Activated gamma-delta T cell treated with Interleukin-2 at 50 U/mL for 16 hours (primary cell): ENCODE measurements at places on chromosomes 3 and 15.

DNA sequence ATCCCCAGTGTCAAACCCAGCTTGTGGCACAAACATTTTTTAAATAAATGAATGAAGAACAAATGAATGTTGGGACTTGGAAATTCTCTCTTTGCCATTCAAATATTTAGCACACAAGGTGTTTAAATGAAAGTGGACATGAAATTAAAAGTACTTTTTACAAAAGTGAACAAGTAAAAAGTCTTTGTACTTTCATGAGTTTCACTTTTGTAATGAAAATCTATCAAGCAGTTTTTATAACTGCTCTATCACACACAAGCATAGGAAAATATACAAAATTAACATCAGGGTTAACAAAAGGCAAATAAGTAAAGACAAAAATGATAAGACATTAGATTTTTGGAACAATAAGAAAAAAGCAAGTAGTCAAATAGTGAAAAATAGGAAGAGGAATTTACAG is 83.9 kb upstream of the ARL6 start:
- DNase-seq = no peak

DNA sequence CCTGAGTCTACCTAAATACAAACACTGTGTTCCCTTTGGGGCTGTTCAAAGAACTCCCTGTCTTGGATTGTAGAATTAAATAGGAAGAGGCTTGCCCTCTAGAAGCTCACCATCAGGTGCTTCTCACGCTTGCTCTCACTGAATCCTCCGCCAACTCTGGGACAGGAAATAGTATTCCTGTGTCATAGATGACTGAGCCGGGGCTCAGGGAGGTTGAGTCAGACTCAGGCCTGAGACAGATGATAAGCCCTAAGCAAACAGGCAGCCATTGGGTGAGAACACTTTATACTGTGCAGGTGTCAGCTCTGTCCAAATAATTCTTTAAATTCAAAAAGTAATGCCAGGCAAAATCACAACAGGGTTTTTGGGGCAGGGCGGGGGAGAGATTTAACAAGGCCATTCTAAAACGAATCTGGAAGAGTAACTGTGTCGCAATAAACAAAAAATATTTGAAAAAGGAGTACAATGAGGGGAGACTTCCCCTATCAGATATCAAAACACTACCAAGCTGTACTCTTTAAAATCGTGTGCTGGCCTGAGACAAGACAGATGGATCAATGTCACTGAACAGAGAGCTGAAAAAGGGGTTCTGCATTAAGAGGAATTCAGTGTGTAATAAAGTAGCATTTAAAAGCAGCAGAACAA is 59.0 kb downstream of the EPHB3 start:
- no peak for DNase-seq

DNA sequence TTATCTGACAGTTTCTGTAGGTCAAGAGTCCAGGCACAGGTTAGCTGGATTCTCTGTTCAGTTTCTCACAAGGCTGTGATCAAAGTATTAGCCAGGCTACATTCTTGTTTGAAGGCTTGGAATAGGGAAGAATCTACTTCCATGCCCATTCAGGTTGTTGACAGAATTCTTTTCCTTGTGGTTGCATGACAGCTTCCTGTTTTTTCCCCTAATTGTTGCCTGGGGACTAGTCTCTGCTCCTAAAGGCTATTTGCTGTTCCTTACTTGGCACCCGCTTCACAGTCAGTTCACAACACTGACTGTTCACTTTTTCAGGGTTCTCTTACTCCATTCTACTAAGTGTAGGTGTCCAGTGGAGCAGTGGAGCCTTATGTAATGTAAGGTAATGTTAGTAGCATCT is 115.4 kb upstream of the GBE1 start:
- no peak for DNase-seq

DNA sequence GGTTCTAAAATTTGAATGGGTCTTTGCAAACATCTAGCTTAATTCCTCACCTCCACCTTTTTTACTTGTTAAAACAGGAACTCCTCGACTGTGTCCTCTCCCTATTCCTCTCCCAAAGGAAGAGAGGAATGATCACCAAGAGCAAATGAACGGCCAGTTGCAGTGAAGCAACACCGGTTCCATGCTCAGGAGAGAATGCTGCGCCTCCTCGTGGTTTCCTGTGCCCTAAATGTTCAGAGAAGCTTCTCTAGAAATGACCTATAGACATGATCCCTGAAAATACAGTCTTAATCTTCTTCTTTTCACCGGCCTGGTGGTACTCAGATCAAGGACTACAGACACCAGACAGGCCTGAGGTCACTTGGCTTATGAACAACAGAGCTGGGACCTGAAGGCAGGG is 65.1 kb upstream of the GUCA1C start:
- no peak for DNase-seq

DNA sequence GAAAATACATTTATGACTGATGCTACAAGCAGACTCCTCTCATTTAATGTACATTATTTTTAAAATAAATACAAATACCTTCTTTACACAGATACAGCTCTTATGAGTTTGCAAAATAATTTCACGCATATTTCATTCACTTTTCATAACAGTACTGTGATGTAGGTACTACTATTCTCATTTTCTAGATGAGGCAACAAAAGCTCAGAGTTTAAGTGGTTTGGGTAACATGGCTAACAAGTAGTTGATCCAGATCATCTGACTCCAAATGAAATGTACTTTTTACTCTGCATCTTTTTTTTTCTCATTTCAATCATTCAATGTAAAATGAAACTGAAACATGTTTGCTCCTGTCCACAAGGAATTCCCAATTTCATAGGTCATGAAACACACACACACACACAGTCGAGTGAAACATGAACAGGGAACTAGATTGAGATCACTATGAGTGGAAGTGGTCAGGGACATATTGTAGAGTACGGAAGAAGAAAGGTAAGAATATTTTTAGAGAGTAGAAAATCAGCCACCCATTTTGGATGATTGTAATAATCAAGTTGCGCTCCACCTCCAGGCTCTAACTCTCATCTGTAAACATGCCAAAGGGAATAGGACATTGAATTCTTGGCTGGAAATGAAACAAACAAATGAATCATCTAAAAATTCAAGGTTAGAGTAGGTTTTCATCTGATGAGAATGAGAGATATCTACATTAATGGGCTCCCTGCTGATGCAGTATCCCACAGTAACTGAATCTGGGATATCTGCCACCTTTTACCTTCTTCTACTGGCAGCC is 92.4 kb downstream of the CLDN1 start:
- DNase-seq = no peak

DNA sequence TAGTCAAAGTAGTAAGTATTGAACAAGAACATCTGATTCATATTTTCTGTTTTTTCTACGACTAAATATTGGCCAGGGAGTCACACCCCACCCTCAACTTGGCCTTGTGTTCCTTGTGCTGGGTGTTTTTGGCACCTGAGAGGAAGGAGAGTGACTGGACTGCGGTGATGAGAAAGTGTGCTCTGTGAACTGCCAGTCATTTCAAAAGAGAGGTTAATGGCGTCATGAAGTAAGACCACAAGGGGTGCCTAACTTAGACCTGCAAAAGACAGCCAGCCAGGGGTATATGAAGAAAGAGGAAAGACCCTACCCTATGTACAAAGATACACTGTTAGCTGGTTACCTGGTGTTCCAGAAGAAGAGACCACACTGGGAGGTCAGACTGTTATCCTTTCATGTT is 58.4 kb upstream of the COL8A1 start:
- DNase-seq = no peak

DNA sequence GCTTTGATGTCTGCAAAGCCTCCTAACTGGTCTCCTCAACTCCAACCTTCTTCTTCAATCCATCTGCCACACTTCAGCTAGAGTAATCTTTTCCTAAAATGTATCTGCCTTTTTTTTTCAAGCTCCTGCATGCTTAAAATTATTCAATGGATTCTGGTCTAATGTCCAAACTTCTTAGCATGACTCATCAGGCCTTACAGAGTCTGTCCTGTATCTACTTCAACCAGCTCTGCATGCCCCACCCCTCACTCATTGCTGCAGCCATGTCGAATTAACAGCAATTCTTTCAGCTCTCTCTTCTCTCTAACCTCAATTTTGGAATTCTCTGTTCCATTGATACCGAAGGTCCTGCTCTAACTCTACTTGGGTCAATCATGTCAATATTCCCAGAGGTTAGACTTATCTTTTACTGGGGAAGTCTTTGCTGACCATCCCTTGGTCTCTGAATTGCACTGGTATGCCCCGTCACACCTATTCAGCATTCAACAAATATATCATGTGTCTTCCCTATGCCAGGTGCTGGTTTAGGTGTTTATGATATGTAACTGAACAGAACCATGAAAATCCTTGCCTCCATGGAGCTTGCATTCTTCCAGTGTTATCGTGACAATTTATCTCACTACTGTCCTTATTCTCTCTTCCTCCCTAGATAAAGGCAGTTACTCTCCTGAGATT is 88.5 kb upstream of the NANOGP8 start:
- no peak for DNase-seq

GRCh38 chr15:27820232-27820631 is 278.9 kb downstream of the OCA2 start:
- DNase-seq = no peak

DNA sequence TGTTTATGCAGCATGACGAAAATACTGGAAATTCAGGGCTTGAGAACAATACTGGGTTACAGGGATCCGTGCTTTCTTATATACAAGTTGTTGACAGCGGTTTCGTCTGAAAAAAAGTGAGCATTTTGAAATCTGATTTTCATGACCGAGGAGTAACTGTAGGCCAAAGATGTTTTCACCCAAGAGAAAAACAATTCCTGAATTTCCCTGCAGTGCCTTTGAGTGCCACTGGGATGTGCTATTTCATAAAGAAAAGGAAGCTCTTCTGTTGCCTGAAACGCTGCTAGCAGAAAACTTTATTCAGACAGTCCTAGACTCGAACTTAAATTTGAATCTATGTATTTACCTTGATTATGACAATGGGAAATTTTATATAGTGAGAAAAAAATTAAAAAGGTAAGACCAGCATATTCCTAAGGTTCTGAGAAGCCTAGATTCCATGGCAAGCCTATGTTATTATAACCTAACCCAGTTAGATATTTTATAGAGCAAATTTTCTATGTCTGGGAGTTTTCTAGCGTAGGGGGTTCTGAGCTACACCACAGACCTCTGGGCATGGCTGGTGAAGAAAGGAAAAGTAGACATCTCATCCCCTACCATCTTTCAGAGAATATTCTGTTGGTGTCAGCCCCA is 30.2 kb downstream of the KCNAB1 start:
- DNase-seq = peak; percentile 26

GRCh38 chr3:149198611-149199010 is 23.0 kb downstream of the CP start:
- no peak for DNase-seq

GRCh38 chr3:187748050-187748481 is 2.8 kb upstream of the BCL6 start:
- peak; percentile 88 for DNase-seq

- DNase-seq = no peak
These were observed 44.1 kb upstream of the UMPS start for GRCh38 chr3:124686028-124686670.

DNA sequence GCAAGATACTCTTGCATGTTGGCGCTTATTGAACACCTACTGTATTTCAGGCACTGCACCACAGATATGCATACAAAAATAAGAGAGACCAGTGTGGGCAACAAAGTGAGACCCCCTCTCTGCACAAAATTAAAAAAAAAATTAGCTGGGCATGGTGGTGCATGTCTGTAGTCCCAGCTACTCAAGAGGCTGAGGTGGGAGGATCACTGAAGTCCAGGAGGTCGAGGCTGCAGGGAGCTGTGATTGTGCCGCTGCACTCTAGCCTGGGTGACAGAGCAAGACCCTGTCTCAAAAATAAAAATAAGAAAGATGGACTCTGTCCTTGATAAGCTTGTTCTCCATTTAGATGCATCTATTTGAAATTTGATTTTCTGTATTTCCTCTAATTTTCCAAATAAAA is 20.8 kb downstream of the FEM1B start:
- DNase-seq = no peak

DNA sequence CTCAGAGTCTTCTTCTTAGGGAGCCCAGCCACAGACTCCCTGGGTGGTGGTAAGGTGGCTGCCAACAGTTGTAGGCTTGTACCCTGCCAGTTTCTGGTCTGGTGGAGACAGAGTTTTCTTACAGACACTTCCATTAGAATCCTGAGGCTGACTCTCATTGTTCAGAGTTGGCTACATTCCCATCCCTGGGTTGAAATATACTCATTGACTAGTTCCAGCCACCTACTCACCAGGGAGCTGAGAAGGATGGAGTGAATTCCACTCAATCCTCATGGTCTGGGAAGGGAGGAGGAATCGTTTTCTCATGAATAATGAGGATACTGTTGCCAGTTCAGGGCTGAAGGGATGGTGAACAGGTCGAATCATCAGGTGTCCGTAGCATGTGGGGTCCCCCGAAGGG is 226.5 kb upstream of the PROK2 start:
- DNase-seq = no peak

DNA sequence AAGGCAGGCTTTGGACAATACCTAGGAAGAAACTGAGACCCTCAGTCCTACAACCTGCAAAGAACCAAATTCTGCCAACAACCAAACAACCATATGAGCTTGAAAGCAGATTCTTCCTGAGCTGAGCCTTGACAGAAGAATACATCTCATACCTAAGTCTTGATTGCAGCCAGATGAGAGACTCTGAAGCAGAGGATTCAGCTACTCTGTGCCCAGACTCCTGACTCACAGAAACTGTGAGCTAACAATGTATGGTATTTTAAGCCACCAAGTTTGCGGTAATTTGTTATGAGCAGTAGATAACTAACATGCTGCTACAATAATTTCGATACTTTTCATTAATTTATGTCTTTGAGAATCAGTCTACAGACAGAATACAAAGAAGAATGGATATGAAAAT is 325.1 kb upstream of the CBLB start:
- no peak for DNase-seq

DNA sequence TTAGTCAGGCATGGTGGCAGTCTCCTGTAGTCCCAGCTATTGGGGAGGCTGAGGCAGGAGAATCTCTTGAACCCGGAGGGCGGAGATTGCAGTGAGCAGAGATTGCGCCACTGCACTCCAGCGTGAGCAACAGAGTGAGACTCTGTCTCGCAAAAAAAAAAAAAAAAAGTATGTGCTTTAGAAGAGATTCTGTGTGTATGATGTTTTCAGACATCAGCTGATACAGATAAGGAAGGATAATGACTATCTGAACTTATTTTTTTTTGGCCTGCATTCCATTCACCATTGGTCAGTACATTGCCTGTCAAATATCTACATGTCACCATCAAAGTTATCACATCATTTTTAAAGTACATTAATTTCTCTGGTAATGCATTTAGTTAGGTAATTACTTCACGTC is 17.4 kb downstream of the C3orf38 start:
- DNase-seq = no peak

DNA sequence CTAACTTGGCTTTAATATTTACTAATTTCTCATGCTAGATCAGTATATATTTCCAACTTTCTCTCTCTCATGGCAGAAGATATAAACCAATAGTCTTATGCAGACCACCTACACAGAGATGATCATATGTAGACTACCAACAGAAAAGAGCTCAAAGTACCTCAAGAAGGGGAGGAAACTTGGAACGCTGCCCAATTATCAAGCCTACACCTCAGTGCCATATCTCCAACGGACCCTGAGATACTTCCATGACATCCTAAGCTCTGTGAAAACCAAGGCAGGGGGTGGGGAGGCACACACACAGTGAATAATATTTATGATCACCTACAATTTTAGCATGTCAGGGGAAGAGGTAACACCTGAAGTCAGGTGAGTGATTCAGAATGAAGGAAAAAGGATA is 100.6 kb downstream of the STAG1 start:
- DNase-seq = no peak
